ENCODE measurements at places on chromosomes 6 and 20. TPM values are rescaled to one million over a fixed set of nuclear protein-coding genes. Genes with fewer than 3 reads are reported as not detected.

OOEP gene
- 1.0 TPM for total RNA-seq

LRRC73 gene
- 0.10 TPM for total RNA-seq

PET117 gene
- total RNA-seq: 14.6 TPM

ENPP1 gene
- 0.24 TPM for total RNA-seq

PI16 gene
- 4.6 TPM for total RNA-seq

KIAA0408 gene
- 16.4 TPM for total RNA-seq

KCNS1 gene
- 0.32 TPM for total RNA-seq

ADAT2 gene
- 19.5 TPM for total RNA-seq

MLIP gene
- total RNA-seq: not detected

All from T-helper 1 cell treated with Interleukin-12 subunit alpha and Interleukin-12 subunit beta and Interleukin-4 antibody, amounts not matched to agents 30 ng/mL and 1 ng/mL, for 36 hours (primary cell).